ENCODE measurements at places on chromosomes 12 and 14. TPM values are rescaled to one million over a fixed set of nuclear protein-coding genes. Genes with fewer than 3 reads are reported as not detected.

GRCh38 chr12:53495903-53496751 is 3.1 kb downstream of the MAP3K12 start:
- H3K36me3 ChIP-seq = no peaks in the 10 kb centered on the region
- H3K4me1 ChIP-seq = peaks cover 74% of the 10 kb centered on the region
- no peak for DNase-seq
- H3K4me3 ChIP-seq = peak overlapping the region; percentile 98

GRCh38 chr14:64060199-64060545 is 207.4 kb downstream of the SYNE2 start:
- no peak overlapping the region for H3K27ac ChIP-seq
- no peak for DNase-seq
- H3K36me3 ChIP-seq = peaks cover 22% of the 10 kb centered on the region
- H3K4me3 ChIP-seq = no peak overlapping the region
- H3K4me1 ChIP-seq = peaks cover 7% of the 10 kb centered on the region

GRCh38 chr14:59483363-59483762 is 845 bp downstream of the L3HYPDH start:
- peaks cover 46% of the 10 kb centered on the region for H3K4me1 ChIP-seq
- peak overlapping the region; percentile 78 for H3K27ac ChIP-seq
- no peaks in the 10 kb centered on the region for H3K27me3 ChIP-seq

GRCh38 chr12:86139671-86140070 is 116.5 kb downstream of the MGAT4C start:
- no peak overlapping the region for H3K27ac ChIP-seq
- H3K4me3 ChIP-seq = no peak overlapping the region
- no peaks in the 10 kb centered on the region for H3K36me3 ChIP-seq
- H3K27me3 ChIP-seq = no peaks in the 10 kb centered on the region
- H3K4me1 ChIP-seq = peaks cover 2% of the 10 kb centered on the region
- no peak for DNase-seq

GRCh38 chr12:19848421-19848820 is 409.1 kb downstream of the AEBP2 start:
- DNase-seq = no peak
- H3K36me3 ChIP-seq = peaks cover 5% of the 10 kb centered on the region
- H3K27me3 ChIP-seq = no peaks in the 10 kb centered on the region
- peaks cover 10% of the 10 kb centered on the region for H3K4me1 ChIP-seq

- H3K4me3 ChIP-seq = no peak overlapping the region
- no peaks in the 10 kb centered on the region for H3K27me3 ChIP-seq
- peaks cover 24% of the 10 kb centered on the region for H3K4me1 ChIP-seq
- no peaks in the 10 kb centered on the region for H3K36me3 ChIP-seq
Measured at GRCh38 chr12:113896194-113896593, 69.9 kb downstream of the RBM19 start.

DNA sequence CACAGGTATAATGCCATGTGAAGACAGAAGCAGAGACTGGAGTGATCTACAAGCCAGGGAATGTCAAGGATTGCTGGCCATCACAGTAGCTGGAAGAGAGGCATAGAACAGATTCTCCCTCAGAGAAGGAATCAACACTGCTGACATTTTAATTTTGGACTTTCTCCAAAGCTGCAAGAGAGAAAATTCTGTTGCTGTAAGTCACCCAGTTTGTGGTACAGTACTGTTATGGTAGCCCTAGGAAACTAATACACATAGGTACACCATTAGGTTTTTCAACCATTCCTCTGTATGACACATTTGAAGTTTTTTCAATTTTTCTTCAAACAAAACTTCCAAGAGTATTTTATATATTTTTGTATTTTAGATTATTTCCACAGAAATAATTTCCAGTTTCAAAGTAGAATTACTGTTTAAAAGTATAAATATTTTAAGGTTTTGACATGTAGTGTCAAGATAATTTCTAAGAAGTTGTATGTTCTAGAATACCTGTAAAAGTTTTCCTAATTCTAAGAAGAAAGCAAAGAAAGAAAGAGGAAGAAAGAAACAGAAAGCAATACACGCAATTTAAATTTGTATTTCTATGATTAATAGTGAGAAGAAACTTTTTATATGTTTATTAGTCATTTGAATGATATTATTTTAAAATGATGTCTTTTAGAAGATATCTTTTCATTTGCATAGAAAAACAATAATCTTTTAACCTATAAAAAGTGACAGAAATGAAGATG is 64.9 kb upstream of the CATSPERB start:
- DNase-seq = no peak
- H3K4me3 ChIP-seq = no peak overlapping the region
- H3K36me3 ChIP-seq = no peaks in the 10 kb centered on the region
- no peaks in the 10 kb centered on the region for H3K4me1 ChIP-seq

DNA sequence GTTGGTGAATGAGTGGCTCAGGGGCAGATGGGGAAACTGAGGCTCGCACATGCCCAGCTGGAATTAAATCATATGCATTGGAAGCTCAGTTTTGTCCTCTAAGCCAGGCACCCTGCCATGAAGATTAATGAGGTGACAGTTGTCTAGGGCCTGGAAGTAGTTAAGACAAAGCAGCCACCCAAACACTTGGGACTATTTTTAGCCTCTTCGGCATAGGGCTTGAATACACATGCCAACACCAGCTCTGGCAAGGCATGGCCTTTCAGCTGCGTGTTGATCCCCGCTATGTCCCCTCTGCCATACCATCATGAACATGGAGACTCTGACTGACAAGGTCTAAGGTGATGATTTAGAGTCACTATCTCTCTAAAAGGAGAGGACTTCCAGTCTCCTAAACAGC is 250.2 kb downstream of the KSR2 start:
- H3K27me3 ChIP-seq = peaks cover 59% of the 10 kb centered on the region
- H3K27ac ChIP-seq = no peak overlapping the region
- no peak overlapping the region for H3K4me3 ChIP-seq
- H3K36me3 ChIP-seq = no peaks in the 10 kb centered on the region
- no peaks in the 10 kb centered on the region for H3K4me1 ChIP-seq

- no peak overlapping the region for H3K27ac ChIP-seq
- peaks cover 8% of the 10 kb centered on the region for H3K36me3 ChIP-seq
- DNase-seq = peak; percentile 67
- H3K4me1 ChIP-seq = peaks cover 28% of the 10 kb centered on the region
- peak overlapping the region; percentile 91 for H3K4me3 ChIP-seq
Measured at GRCh38 chr14:103518422-103519042, 4.1 kb downstream of the CKB start.

GRCh38 chr12:4120316-4120917 is 153.1 kb upstream of the CCND2 start:
- H3K4me3 ChIP-seq = no peak overlapping the region
- no peaks in the 10 kb centered on the region for H3K27me3 ChIP-seq
- no peak overlapping the region for H3K27ac ChIP-seq
- peaks cover 17% of the 10 kb centered on the region for H3K4me1 ChIP-seq
- DNase-seq = no peak
- H3K36me3 ChIP-seq = no peaks in the 10 kb centered on the region

DNA sequence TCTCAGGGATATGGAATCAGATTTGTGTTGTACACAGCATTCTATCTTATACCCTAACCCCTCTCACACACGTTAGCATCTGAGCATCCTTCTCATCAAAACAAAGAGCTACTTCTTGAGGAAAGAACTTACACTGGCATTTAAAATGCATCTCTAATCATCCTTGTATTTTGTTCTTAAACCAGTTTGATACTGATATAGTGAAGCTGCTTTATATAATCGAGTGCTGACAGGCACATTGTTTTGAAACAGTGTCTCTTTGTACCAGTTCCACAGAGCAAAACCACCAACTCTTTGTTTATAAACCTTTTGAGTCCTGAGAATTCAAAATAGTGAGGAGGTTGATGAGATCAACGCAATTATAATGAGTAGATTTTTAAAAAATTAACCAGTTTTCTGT is 8.8 kb downstream of the GPR33 start:
- H3K27me3 ChIP-seq = no peaks in the 10 kb centered on the region
- peaks cover 18% of the 10 kb centered on the region for H3K4me1 ChIP-seq
- H3K36me3 ChIP-seq = peaks cover 1% of the 10 kb centered on the region
- no peak for DNase-seq
- H3K4me3 ChIP-seq = no peak overlapping the region

DNA sequence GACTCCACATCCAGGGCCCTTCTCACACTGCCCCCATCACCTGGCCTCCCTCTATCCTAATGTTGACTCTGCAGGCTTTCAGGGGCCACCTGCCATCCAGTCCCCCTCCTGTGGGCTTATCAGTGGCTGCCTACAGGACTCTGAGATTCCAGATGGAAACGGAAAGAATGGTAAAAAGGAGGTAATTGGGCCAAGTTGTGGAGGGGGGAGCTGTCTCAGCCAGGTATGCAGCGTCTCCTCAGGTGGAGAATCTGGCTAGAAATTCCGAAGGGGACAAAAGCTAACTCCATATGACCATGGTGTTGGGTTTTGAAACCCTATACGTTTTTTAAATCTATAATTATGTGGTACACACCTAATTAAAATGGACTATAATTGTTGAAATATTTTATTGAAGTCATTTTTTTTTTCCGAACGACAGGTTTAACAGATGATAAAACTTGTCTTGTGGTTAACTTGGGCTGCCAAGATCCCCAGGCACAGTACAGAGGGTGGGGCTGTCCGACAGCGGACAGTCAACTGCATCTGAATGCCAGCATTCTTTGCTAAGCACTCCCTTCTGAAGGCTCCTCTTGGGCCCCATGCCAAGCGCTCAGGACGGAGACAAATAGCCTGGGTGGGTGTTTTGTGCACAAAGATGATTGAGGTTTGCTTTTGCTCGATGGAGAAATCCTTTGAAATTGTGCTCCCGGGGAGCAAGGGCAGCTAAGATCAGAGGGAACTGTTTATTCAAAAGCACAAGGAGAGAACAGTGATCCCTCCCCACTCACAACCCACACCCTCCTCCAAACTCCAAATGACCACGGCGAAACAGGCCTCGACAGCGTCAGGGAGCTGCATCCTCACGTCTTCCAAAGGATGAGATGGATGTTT is 365.6 kb downstream of the BCL11B start:
- peaks cover 31% of the 10 kb centered on the region for H3K4me1 ChIP-seq
- DNase-seq = no peak
- H3K27ac ChIP-seq = no peak overlapping the region
- no peak overlapping the region for H3K4me3 ChIP-seq
- H3K36me3 ChIP-seq = no peaks in the 10 kb centered on the region

Gene ALKBH2
- total RNA-seq = 36.2 TPM

Gene KRT75
- not detected for total RNA-seq

Gene CD163
- not detected for total RNA-seq

Gene SMIM41
- not detected for total RNA-seq

Gene PROX2
- total RNA-seq = not detected

Gene TC2N
- total RNA-seq = not detected
